ENCODE measurements at places on chromosomes 16 and 17. TPM values are rescaled to one million over a fixed set of nuclear protein-coding genes. Genes with fewer than 3 reads are reported as not detected.

SLC52A1 gene
- 0.32 TPM for total RNA-seq

KRT32 gene
- not detected for total RNA-seq

GSDMA gene
- not detected for total RNA-seq

DYNLRB2 gene
- total RNA-seq, result 0.32 TPM

CCL22 gene
- total RNA-seq, result not detected

PCTP gene
- 12.3 TPM for total RNA-seq

OR2C1 gene
- 0.43 TPM for total RNA-seq

ZPBP2 gene
- not detected for total RNA-seq

CRISPLD2 gene
- total RNA-seq, result 3.1 TPM

OSGIN1 gene
- 2.7 TPM for total RNA-seq

SEC14L5 gene
- total RNA-seq, result 0.94 TPM

NDRG4 gene
- 20.0 TPM for total RNA-seq

TNFRSF13B gene
- total RNA-seq, result not detected

ZG16 gene
- not detected for total RNA-seq

ZNF652 gene
- 8.9 TPM for total RNA-seq

KRTAP4-3 gene
- total RNA-seq, result not detected

ASGR1 gene
- 1.6 TPM for total RNA-seq

KRTAP4-6 gene
- not detected for total RNA-seq

CD300LG gene
- total RNA-seq, result not detected

DHODH gene
- 2.2 TPM for total RNA-seq

ABCA8 gene
- 78.8 TPM for total RNA-seq

TRAF4 gene
- total RNA-seq, result 23.8 TPM
